Stimulated activated CD4-positive, alpha-beta T cell treated with anti-CD3 and anti-CD28 coated beads, TNF-alpha, amount 100 ng/mL, for 1 hour (primary cell): ENCODE measurements at places on chromosomes 16 and 17.

DNA sequence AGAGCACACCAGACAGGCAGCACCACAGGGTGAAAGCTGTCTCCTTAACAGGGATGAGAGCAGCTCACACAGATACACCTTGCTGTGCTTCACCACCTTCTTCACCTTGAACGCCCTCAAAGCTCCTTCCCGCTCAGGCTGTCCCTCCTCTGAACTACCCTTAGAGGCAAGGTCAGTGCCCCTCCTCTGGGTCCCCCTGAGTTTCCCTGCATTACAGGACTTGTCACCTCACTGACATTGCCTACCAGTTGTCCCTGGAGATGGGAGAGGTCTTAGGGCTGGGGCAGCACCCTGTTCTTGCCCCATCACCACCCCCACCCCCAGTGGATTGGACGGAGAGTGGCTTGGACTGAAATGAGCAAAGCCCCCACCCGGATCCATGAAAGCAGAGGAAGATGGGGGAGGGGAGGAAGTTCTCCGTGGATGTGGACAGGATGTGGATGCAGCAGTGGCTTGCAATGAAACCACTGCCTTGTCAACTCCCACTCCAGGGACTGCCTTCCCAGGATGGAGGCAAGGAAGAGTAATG, 73.2 kb upstream of the CDH5 start:
- DNase-seq, result no peak

DNA sequence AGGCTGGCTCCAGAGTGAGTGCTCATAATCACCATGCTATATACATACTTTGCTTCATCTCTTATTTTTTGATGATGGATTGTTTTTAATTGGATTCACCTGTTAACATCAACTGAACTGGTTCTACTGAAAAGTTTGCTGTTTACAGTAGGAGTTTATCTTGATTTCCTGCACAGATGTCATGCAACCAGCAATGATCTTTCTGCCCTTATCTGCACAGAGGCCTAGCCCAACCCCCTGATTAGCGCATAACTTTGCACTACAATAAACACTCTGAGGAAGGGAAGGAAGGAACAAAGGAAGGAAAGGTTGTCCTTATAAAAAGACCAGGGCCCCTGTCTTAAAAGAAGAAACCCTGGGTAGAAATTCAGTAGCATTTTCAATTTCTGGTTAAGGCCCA, 152.9 kb downstream of the RGS9 start:
- DNase-seq, result no peak

GRCh38 chr16:61580579-61580978, 455.7 kb downstream of the CDH8 start:
- no peak for DNase-seq

DNA sequence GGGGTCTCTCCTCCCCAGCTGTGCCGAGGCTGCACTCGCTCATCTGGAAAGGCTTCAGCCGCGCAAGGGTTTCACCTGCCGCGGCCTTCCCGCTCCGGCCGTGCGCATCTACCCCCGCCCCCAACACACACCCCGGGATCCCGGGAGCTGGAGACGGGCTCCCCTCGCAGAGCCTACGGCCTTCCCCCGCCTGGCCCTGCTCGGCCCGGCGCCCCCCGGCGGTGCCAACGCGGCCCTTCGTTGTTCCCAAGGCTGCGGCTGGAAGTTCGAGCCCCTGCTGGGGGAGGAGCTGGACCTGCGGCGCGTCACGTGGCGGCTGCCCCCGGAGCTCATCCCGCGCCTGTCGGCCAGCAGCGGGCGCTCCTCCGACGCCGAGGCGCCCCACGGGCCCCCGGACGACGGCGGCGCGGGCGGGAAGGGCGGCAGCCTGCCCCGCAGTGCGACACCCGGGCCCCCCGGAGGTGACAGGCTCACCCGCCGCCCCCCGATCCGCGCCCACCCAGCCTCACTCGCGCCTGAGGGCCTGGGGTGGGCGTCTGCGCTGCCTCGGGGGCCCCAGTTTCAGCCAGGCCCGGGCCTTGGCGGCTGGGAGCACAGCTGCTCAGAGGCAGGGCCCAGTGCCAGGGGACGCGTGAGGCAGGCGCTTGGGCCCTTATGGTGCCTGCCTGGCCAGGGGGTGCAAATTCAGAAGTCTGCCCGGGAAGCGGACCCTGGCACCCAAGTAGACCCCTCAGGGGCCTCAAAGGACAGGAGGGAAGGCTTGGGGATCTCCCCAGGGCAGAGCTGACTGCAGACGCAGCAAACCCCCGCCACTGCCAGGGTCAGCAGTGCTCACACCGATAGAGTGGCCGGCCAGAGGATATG, 11.2 kb downstream of the GALK1 start:
- no peak for DNase-seq

DNA sequence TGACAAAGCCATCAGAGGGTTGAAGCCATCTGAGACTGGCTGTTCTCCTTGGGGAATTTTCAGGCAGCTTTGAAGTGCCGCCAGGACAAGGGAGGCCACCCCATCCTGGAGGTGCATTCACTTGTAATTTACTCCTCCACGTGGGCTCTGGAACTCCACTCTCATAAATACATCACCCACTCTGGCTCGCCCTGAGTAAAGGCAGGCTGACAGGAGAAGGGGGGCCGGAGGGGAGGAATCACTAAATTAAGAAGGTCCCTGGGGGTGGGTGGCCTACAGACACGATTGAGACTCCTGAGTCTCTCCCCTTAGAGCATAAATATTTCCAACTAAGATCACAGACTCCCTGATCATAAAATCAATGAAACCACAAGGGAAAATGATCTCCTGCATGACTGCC, 56.3 kb upstream of the HNF1B start:
- DNase-seq, result no peak

DNA sequence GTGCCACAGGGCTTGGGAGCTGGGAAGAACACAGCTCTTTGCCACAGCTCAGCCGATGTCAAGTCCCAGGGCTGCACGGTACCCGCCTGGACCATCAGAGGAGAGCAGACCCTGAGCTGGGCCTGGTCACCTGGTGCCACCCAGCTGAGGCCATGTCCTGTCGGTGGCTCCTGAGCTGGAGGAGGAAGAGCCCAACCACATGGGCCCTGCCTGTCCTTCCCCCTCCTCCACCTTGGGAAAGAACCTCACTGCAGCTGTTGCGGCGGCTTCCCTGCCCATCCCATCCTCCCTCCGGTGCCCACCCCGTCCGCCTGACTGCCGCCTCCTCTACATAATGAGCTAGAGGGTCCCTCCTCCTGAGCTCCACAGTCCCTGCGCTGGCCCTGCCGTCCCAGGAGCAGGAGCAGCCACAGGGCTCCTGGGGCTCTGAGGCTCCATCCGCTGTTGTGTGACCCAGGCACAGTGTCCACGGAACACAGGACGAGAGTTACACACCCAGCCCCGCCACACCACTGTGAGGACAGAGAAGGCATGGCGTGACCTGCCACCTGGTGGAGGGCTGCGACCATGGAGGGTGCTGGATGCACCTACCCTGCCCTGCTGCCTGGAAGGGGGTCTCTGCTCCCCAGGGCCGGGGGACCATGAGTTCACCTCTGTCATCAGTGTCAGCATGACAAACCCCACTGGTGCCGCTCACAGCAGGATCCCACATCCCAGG, 21.4 kb upstream of the CHMP6 start:
- no peak for DNase-seq

DNA sequence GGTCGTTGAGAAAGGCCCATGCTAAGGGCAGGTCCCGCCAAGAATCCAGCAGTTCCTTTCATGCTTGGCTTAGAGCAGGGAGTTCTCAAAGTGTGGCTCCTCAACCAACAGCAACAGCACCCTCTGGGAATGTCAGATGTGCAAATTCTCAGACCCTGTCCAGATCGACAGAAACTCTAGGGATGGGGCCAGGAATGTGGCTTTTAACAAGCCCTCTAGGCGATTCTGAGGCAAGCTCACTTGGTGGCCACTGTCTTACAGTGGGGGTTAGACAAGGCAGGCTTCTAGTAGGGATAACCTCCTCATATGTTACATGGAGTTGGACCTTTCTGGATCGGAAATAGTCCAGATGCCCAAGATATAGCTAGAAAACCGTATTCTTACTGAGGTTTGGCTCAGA, 144.8 kb downstream of the ZFHX3 start:
- no peak for DNase-seq

DNA sequence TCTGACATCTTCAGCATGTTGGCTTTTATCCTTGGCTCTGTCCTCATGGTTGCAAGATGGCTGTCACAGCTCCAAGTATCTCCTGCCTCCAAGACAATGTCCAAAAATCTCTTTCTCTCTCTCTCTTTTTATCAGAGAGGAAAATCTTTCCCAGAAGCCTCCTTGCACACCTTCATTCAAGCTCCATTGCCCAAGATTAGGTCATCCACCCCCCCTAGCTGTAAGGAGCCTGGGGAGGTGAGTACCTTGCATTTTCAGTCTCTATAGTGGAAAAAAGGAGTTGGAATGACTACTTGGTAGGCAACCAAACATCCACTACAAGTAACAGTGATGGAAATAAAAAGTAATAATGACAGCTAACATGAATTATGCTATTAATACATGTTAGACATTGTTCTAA, 22.0 kb upstream of the NSMCE1 start:
- DNase-seq, result no peak
